ENCODE measurements at places on chromosomes 3 and 15.

- no peak for DNase-seq
Observed at GRCh38 chr3:17765819-17766472, 23.5 kb upstream of the TBC1D5 start.

DNA sequence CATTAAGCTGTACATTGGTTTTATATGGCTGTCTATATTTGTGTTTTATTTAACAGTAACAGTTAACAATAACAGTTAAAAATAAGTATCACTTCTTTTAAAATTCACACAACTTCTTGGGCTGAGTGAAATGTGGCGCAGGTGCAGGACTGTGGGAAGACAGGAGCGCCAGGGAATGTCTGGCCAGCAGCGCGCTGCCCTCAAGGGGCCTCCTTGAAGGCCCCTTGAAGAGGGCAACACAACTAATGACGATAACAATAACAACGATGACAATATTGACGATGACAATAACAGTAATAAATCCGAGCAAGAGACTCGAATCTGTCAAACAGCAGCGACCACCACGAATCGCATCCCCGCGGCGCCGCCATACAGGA lies 411 bp upstream of the PPP2R3A start:
- no peak for DNase-seq

- no peak for DNase-seq
Observed at GRCh38 chr3:169026543-169027182, 636.8 kb downstream of the MECOM start.

GRCh38 chr15:70172566-70173225 lies 75.0 kb upstream of the TLE3 start:
- no peak for DNase-seq

- DNase-seq: no peak
Observed at GRCh38 chr15:84608707-84609284, 8.0 kb downstream of the ZSCAN2 start.

All from activated CD4-positive, alpha-beta T cell treated with anti-CD3 and anti-CD28 coated beads for 36 hours (primary cell).